ENCODE measurements at places on chromosomes 13 and 19. TPM values are rescaled to one million over a fixed set of nuclear protein-coding genes. Genes with fewer than 3 reads are reported as not detected.
A peak's percentile ranks its signal among the peaks of the same experiment; 100 is the strongest.

DNA sequence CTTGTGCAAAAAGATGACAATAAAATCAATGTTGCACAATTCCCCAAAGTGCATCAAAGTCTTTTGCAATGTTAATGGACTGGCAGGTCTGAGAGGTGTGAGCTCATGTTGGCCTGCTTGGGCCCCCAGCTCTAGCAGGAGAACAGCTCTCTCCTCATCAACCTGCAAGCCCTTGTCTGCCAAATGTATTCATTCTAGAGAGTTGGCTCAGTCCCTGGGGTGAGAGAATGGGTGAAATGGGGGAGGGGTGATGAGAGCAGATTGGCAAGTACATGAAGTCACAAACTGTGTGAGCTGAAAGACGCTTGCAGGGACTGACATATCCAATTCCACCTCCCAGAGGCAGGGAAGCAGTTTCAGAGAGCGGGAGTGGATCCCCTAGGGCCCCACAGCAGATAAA lies 465.1 kb upstream of the ZNF507 start:
- no peak overlapping the region for H3K4me3 ChIP-seq
- DNase-seq = no peak
- H3K36me3 ChIP-seq = no peaks in the 10 kb centered on the region
- no peaks in the 10 kb centered on the region for H3K4me1 ChIP-seq

LINGO3 gene
- total RNA-seq = 0.44 TPM

HCN2 gene
- 3.2 TPM for total RNA-seq

DNA sequence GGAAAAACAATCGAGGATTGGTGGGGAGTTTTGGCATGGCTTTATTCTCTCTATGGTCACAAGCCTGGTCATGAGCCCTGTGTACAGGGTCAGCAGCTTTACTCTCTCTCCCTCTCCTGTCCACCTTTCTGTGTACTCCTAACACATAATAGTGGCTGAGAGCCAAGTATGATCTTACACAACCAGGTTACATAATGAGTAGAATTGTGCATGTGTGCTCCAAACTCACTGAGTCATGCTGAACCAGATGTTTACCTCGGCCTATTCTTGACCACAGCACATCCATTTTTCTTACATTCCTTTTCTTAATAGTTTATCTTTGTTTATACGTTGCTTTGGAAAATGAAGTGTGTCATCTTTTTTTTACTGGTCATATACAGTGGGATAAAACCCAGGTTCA lies 53.1 kb downstream of the ZNF254 start:
- no peak overlapping the region for H3K4me3 ChIP-seq
- peaks cover 19% of the 10 kb centered on the region for H3K36me3 ChIP-seq

RPS5 gene
- total RNA-seq = 1,077 TPM

SPRED3 gene
- 1.2 TPM for total RNA-seq

GRCh38 chr19:16380314-16380695 lies 55.7 kb downstream of the KLF2 start:
- peak overlapping the region; percentile 57 for H3K27ac ChIP-seq
- peaks cover 63% of the 10 kb centered on the region for H3K36me3 ChIP-seq
- H3K4me1 ChIP-seq = peaks cover 78% of the 10 kb centered on the region
- no peak for DNase-seq

DNA sequence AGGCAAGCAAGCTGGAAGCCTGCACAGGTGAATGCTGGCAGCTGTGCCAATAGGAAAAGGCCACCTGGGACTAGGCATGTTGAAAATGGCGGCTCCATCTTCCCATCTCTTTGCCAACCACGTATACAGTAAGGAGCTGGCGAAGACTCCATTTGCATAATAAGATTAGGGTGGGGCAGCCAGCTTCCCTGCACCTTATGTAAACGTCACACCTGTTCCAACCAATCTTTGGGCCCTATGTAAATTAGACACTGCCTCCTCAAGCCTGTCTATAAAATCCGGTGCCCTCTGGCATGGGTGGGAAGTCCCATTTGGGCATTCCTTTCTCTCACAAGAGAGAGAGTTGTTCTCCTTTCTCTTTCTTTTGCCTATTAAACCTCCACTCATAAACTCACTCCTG lies 16.8 kb downstream of the ADGRE2 start:
- H3K27me3 ChIP-seq = no peaks in the 10 kb centered on the region
- H3K4me3 ChIP-seq = no peak overlapping the region
- no peak overlapping the region for H3K27ac ChIP-seq
- no peak for DNase-seq
- H3K4me1 ChIP-seq = no peaks in the 10 kb centered on the region
- H3K36me3 ChIP-seq = peaks cover 2% of the 10 kb centered on the region

LAIR1 gene
- 59.3 TPM for total RNA-seq
